ENCODE measurements at places on chromosomes 2 and 18.

GRCh38 chr2:143823876-143824275 lies 694.7 kb downstream of the ARHGAP15 start:
- DNase-seq: no peak

DNA sequence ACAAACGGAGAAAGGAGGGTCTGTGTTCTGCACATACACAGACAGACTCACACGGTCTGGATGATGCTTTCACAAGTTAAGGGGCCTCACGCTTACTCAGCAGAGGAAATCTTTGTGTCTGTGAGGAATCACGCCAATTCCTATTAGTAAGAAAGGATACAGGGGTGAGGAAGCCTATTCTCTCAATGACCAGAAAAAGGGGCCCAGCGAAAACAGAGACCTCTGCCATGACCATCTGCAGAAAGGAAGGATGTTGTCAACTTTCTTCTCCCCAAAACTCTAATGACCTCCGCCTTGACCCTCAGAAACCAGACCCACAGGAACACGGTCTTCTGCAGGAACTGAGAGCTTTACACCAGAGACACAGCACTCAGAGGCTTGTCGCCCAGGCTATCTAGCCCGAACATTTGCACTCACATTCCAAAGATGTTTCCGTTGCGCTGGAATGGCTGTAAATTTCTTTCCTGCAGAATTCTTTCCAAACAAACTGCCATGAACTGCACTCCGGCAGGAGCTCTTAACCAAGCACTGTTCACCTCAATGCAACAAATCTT lies 186.3 kb downstream of the TCF4 start:
- no peak for DNase-seq

- peak; percentile 81 for DNase-seq
Observed at GRCh38 chr2:222613715-222614331, 42.1 kb downstream of the FARSB start.

- DNase-seq: no peak
Observed at GRCh38 chr2:85071096-85071495, 62.1 kb upstream of the TCF7L1 start.

DNA sequence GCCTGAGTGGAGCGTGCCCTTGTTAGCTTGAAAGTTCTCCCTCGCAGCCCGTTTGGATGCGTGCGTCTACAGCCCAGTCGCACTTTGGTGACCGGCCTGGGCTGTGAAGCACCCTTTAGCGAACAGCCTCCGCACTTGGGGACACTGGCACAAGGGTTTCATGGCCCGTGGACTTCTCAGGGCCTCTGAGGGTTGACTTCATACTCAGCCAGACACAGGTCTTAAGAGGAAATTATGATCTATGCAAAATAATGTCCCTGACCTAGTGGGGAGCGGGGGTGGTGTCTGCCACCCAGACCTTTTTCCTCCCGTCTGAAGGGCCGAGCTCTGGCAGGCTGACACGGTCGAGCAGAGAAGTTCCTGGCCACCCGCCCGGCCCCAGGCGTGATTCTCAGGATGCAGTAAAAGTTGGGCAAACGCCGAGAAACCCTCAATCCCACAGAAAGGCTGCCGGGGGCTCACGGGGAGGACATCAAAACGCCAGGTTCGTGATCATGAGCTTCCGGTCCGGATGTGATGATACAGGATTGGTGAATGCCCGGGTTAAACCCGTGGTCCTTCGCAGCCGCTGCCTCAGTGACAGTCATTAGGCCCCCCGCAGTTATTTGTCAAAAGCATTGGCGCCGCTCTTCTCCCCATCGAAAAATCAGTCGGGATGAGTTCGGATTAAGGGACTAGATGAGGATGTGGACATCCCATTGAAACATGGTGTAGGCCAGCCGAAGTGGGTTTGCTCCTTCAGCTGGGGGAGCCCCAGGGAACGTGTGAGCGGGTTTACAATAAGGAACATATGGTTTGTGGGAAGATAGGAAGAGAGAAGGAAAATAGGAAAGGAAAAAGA lies 3.6 kb upstream of the PAX3 start:
- DNase-seq: no peak

DNA sequence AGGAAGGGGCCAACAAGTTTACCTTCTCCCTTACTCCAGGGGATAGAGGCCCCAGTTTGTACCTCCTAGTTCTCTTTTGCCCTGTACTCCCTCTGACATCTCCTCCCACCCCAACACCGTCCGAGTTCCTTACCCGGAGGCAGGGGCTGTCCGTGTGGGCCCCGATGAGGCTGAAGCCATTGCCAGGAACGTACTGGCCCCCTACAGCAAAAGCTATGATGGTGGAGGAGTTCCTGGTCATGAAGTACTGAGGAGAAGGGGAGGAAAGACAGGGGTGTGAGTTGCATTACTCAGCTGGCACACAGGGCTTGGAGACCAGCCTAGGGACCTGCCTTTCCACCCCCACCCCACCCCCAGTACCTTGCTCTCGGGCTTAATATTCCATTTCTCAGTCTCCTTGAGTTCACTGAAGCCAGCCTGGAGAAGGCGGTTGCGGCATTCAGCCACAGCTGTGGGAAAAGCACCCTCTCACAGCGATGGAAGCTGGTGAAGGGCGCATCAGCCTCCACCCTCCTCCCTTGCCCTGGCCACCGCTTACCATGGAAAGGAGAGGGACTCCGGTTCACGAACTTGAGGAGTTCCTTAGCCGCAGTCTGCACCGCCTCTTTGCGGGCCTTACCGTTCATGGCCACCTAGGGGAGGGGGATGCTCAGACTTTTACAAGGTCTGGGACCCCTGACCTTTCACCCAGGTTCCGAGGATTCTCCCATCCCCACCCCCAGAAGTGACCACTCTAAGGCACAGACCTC lies 1.0 kb downstream of the DNPEP start:
- no peak for DNase-seq

DNA sequence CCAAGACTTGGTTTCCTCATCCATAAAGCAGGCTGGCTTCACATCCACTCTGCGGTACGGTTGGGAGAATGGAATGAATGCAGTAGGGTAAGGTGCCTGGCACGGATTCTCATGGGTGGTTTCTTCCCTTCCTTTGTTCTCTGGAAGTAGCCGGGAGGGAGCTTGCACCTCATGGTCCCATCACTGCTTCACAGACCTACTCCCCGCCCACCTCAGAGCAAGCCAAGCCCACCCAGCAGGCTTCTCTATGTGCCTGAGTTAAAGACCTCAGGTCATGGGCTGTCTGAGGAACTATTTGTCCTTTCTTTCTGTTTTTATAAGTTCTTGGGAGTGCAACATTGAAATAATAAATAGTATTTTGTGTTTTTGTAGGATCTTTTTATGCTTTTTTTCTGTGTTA lies 3.5 kb downstream of the DCDC2C start:
- DNase-seq: no peak

- no peak for DNase-seq
Observed at GRCh38 chr2:69033461-69034095, 20.6 kb downstream of the ANTXR1 start.

DNA sequence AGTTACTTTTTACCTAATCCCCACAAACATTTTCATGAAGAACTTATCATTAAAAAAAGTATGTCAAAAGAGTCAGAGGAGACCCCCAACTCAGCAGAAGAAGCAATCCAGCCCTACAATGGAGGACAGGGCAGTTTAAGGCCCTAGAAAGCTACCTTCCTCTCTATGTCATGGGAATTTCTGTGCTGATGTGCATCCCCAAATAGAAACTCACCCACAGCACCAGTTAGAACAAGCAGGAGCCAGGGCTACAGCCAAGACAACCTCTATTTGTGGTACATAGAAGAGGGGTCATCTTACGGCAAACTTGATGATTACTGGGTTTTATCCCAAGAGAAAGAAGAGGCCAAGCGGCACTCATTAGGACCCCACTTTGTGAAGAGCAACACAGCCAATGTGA lies 160.9 kb upstream of the CCDC150 start:
- no peak for DNase-seq

DNA sequence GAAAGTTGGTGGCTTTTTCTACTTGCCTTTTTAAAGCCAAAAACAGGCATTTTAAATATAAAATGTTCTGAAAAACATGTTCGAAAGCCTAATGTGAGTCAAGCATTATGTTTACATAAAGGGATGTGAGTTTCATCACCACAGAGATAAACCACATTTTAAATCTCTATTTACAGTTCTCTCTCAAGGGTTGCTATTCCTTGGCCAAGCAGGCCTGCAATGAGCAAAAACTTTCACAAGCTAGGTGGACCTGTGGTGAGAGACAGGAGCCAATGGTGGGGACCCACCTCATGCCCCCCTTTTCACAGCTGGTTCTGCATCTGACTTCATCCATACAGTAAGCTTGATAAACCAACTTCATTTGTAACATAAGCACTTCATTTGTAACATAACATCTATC lies 65.1 kb downstream of the CUL3 start:
- DNase-seq: no peak

DNA sequence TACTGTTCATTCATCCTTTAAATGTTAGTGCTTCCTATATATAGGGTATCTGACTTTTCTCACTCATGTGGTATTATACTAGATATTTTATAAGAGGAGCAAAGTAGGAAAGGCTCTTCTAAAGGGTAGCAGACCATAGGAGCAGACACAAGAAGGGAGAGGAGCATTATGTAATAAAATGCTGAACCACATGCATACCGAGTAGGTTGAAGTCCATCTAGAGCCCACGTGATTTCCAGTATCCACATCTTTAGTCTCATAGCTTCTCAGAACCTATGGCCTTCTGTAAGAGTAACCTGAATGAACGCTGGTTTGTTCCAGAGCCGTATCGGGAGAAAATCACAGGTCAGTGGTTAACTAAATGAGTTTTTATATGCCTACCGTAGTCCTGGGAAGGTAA lies 85.9 kb downstream of the MAP3K20 start:
- DNase-seq: no peak

DNA sequence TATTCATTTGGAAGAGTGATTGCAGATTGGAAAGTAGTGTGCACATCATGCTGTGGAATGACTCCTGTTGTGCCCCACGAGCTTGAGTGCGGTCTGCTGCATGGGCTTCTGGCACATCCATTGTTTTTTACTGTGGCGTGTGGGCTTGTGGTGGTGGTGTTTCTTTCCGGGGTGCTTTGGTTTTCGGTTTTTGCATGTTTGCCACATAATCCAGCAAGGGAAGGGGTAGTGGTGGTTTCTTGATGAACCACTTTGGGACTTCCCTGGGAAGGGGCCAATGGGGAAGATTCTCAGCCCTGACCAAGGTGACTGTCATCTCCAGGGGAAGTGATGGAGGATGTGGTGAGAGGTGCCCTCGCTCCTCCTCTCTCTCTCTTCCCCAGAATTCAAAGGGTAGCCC lies 57.0 kb downstream of the COA5 start:
- no peak for DNase-seq

DNA sequence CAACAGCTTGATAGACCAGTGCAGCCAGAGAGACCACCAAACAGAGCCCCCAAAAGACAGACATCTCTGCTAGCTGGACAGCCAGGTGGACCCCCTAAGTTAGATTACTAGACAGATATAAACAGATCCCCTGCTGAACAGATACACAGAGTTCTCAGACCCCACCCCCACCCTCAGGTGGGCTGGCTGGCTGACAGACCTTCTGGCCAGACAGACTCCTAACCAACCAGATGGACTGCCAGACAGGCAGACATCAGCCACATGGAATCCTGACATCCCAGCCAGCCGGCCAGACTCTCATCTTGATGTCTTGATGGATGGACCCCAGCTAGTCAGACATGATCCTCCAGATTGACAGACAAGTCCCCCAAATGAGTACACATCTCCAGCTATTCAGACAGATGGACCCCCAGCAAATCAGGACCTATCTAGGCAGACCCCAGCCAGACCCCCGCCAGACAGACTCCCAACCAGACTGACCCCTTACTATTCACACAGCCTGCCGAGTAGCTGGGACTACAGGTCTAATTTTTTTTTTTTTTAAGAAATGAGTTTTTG lies 18.0 kb downstream of the PTPN18 start:
- DNase-seq: no peak

Measured in NCI-H2227 treated with DMSO at 0.1 percent for 48 hours (cell line).